ENCODE measurements at places on chromosomes 5 and 9. TPM values are rescaled to one million over a fixed set of nuclear protein-coding genes. Genes with fewer than 3 reads are reported as not detected.

SPINK1 gene
- 12.1 TPM for total RNA-seq

FAF2 gene
- 40.8 TPM for total RNA-seq

BSPRY gene
- not detected for total RNA-seq

CCNI2 gene
- not detected for total RNA-seq

C5orf58 gene
- total RNA-seq, result not detected

IL4 gene
- total RNA-seq, result not detected

Data from SK-MEL-5 (cell line).